ENCODE measurements at places on chromosomes 1 and 21. TPM values are rescaled to one million over a fixed set of nuclear protein-coding genes. Genes with fewer than 3 reads are reported as not detected.

TMEM63A gene
- total RNA-seq = 19.4 TPM

NBPF20 gene
- 2.3 TPM for total RNA-seq

ROR1 gene
- total RNA-seq = 7.3 TPM

SOAT1 gene
- 23.8 TPM for total RNA-seq

NBL1 gene
- total RNA-seq = 71.7 TPM

TFF2 gene
- total RNA-seq = not detected

PDE4B gene
- 25.4 TPM for total RNA-seq

USP48 gene
- total RNA-seq = 36.9 TPM

FOXD3 gene
- total RNA-seq = not detected

MEF2D gene
- total RNA-seq = 4.5 TPM

DAB1 gene
- not detected for total RNA-seq

PAX7 gene
- total RNA-seq = not detected

F13B gene
- under 0.01 TPM for total RNA-seq

TRAF3IP3 gene
- not detected for total RNA-seq

CYYR1 gene
- under 0.01 TPM for total RNA-seq

SH2D2A gene
- total RNA-seq = 1.2 TPM

TPTE gene
- total RNA-seq = not detected

CRNN gene
- not detected for total RNA-seq

PDPN gene
- 0.77 TPM for total RNA-seq

NEGR1 gene
- total RNA-seq = 13.8 TPM

TMPRSS15 gene
- total RNA-seq = not detected

TNFSF18 gene
- total RNA-seq = 0.58 TPM

CLDN14 gene
- total RNA-seq = 0.85 TPM

INSRR gene
- not detected for total RNA-seq

HNRNPCL2 gene
- not detected for total RNA-seq

JTB gene
- total RNA-seq = 183 TPM

C1orf74 gene
- total RNA-seq = 4.2 TPM

LCE3D gene
- total RNA-seq = not detected

OVAAL gene
- not detected for total RNA-seq

LCE1A gene
- not detected for total RNA-seq

HEYL gene
- total RNA-seq = 0.19 TPM

ATP1A4 gene
- not detected for total RNA-seq
